ENCODE measurements at places on chromosomes 5 and 9.
A peak's percentile ranks its signal among the peaks of the same experiment; 100 is the strongest.

GRCh38 chr5:88792144-88792840, 90.7 kb downstream of the MEF2C start:
- peak; percentile 56 for ATAC-seq

DNA sequence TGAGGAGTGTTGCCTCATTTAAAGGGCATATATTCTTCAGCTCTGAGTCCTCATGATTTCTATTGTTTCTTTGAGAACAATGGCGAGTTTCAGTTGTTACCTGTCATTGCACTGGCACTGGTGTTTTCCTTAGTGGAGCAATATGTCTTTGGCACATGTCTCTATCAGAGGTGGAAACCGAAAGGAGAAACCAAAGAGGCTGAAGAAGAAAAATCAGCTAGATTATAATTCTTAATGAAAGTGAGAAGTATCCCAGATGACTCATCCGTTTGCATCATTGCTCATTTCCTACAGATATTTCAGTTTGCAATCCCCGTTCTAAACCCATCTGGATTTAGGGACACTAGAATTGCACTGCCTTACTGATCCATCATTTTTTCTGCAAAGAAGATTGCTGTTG, 324.6 kb downstream of the TMEM232 start:
- ATAC-seq: no peak

GRCh38 chr9:93648836-93649235, 72.5 kb downstream of the PHF2 start:
- no peak for ATAC-seq

- no peak for ATAC-seq
Measured at GRCh38 chr9:120611690-120612068, 31.7 kb upstream of the CDK5RAP2 start.

GRCh38 chr5:168654211-168654721, 75.1 kb upstream of the PANK3 start:
- ATAC-seq: peak; percentile 79

- ATAC-seq: no peak
Measured at GRCh38 chr5:72702881-72703434, 113.5 kb upstream of the TNPO1 start.

DNA sequence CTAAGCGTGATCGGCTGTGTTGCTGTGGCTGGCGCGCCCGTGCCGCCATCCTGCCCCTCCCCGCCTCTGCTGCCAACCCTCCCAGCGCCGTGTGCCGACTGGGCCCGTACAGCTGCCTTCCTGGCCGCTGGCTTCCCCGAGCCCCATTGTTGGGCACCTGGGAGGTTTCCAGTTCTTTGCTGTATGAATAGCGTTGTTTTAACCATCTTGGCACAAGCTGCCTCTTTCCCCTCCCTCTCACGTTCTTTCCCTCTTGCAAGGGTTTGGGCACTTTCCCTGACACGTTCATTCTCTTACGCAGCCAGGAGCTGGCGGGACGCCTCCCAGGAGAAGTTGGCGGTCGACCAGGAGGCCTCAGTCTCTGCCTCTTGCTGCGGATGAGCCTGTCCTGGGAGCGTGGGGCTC, 43.1 kb upstream of the RXRA start:
- ATAC-seq: no peak
